NCI-H2171 treated with DMSO at 0.1 percent for 48 hours (cell line): ENCODE measurements at places on chromosomes 6 and 20.
A peak's percentile ranks its signal among the peaks of the same experiment; 100 is the strongest.

DNA sequence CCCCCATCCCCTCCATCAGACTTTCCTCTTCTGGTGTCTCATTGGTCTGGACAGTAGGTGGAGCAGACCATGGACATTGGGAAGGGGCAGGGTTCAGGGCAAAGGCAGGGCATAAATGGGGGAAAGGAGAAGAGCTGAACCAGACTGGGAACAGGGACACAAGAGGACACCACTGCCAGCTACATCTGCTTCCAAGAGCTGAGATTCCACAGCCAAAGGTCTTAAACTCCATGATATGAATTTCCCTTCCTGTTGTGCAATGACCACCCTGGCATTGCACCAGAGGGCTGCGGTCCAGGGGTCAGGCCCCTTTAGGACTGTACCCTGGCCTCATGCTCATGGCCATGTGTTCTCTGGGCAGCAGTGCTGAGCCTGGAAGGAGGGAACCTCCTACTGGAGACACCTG lies 137.9 kb downstream of the MAFB start:
- no peak for DNase-seq

DNA sequence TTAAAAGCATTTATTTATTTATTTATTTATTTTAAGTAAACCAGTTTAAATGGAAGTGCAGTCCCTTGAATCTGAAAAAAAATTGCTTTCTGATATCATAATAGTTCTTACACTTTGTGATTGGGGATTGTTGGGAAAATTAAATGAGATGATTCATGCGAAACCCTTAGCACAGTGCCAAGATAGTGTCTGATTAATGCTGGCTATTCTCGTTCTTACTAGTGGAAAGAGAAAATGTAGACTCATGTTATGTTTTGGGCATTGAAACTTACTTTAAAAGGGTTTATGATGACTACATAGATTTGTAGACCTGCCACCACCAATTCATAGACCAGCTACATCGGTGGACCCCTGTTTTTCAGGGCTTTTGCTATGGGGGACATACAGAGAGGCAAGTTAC lies 229.2 kb upstream of the ZFP64 start:
- no peak for DNase-seq

DNA sequence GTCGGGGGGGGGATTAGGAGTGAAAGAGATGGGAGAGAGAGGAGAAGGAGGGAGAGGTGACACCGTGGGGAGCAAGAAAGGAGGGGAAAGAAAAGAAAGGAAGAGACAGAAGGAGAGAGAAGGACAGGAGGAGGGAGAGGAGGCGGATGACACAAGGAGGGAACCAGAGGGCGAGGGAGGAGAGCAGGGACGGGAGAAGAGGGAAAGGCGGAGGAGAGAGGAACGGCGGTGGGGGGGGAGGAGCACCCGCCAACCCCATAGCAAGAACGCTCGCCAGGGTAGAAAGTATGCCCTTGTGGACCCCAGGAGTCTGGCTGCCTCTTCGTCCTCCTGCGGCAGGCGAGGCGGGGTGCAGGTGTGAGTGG lies 4.5 kb upstream of the INSM1 start:
- peak; percentile 40 for DNase-seq

DNA sequence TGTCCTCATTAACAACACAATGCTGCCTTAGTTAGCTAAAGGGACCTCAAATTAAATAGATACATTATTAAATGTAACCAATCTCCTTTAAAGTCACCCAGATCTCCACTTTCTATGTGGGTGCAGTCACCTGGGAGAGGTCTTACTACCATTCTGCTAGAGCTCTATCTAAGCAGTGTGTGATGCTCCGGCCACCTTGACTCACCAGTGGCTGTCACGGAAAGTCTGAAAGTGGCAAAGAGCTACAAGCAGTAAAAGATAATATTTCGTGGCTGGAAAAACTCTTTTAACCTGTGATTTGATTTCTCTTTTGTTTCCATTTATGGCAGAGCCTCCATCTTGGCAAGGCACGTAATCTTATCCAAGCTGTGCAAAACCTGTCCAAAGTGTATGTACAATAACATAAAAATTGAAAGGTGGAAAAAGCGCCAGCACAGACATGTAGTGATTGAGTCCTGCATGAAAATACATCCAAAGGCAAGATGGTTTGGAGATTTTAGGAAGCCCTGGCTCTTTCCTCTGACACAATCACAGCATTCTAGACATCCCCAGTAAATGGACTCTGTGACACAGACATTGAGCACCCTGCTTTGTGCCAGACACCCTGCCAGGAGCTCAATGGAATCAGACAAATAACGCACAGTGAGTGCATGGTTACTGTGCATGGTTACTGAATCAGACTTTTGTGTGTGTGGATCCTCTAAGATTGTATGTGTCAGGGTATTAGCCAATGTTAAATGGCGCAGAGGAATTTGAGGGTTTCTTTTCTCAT lies 116.6 kb downstream of the ADAT2 start:
- no peak for DNase-seq

DNA sequence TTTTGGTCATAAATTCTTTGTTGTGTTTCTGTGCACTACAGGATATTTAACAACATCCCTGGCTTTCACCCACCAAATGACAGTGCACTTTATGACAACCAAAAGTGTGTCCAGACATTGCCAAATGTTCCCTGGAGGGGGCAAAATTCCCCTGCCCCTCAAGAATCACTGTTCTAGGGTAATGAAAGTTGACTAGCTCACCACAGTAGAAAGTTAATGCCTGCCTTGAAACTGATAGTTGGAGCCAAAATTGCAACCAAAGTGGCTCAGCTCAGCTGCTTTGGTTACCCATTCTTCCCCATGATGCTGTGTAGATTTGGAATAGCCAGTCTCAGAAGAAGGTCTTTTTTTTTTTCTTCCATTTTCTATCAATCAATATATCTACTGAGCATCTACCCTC lies 150.6 kb downstream of the RALGAPA2 start:
- DNase-seq: no peak

- no peak for DNase-seq
Measured at GRCh38 chr20:57950764-57951485, 241.1 kb upstream of the PMEPA1 start.

GRCh38 chr20:16712511-16712947 lies 17.3 kb upstream of the SNRPB2 start:
- DNase-seq: no peak

DNA sequence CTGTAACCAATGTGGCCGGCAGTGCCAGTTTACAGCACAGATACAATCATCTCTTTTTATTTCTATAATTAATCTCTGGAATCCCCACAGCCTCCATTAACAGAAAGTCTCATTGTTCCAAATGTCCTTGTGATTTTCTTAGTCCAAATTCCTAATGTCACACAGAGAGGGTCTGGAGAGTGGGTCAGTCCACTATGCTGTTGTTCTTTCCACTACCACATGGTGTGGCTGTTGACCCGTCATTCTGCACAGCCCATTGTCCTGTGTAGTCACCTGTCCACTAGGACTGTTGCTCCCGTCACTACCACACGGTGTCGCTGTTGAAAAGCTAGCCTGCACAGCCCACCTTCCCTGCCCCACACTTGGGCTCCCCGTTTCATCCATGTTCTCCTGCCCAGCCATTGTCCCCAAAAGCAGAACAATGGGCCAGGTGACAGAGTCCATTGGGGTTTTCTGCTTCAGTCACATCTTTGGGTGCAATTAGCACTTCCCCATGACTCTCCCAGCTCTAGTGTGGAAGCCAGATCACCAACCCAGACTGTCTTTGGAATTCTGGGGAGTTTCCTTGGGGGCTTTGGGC lies 8.6 kb upstream of the LBP start:
- DNase-seq: no peak

- DNase-seq: no peak
Measured at GRCh38 chr6:47687432-47687831, 10.9 kb upstream of the ADGRF4 start.

DNA sequence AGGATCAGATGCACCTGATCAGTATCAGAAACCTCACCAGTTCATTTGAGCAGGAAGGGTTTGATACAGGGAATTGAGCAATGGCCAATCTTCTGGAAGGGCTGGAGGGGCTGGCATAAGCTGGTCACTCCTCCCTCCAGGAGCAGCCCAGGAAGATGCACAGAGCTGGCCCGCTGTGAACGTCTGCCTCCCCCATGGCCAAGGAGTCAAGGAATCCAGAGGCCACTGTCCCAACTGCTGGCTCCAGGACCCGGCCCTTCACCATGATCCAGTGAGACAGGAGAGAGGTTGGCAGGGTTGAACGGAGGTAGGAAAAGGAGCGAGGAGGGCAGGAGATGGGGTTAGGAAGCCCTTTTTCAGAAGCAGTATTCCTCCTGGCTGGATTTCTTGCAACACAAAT lies 113.9 kb upstream of the CST7 start:
- no peak for DNase-seq

- DNase-seq: no peak
Measured at GRCh38 chr6:17454316-17455005, 61.1 kb downstream of the CAP2 start.

DNA sequence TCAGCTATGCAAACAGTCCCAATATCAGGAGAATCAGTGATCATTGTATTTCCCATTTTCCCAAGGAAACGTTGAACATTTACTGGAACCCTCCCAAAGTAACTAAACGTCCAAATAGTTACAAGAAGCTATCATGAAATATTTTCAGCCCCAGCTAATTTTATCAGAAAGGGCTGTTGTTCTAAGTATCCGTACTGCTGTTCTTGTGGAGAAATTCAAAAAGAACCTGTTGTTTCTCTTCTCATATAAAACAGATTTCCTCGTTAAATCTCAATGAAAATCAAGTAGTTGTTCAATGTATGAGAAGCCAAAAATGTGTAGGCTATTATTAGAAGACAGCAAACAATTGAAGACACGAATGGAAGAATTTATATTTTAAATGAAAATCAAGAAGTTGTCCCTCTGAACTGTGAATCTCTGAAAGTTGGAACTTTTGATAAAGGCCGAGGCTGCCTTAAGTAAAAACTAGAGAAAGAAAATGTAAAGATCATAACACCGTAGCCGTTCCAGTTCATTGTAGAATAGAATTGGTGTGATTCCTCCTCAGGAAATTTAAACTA lies 107.7 kb downstream of the HFE start:
- DNase-seq: no peak

GRCh38 chr6:12048609-12049008 lies 36.5 kb downstream of the HIVEP1 start:
- no peak for DNase-seq

- DNase-seq: peak; percentile 43
Measured at GRCh38 chr6:20333721-20334269, 67.9 kb upstream of the E2F3 start.
